ENCODE measurements at places on chromosomes 11 and 22. TPM values are rescaled to one million over a fixed set of nuclear protein-coding genes. Genes with fewer than 3 reads are reported as not detected.

INS gene
- not detected for total RNA-seq

- no peak overlapping the region for H3K4me3 ChIP-seq
- no peaks in the 10 kb centered on the region for H3K36me3 ChIP-seq
- H3K27ac ChIP-seq = peak overlapping the region; percentile 76
- DNase-seq = peak; percentile 85
Measured at GRCh38 chr11:132576706-132577105, 955.6 kb downstream of the OPCML start.

- no peaks in the 10 kb centered on the region for H3K36me3 ChIP-seq
- peak overlapping the region; percentile 11 for H3K27ac ChIP-seq
- DNase-seq = peak; percentile 22
- H3K27me3 ChIP-seq = no peaks in the 10 kb centered on the region
- no peak overlapping the region for H3K4me3 ChIP-seq
Measured at GRCh38 chr11:128544471-128545051, 42.8 kb downstream of the ETS1 start.

IL18 gene
- 10.3 TPM for total RNA-seq

MUC2 gene
- total RNA-seq = 18.2 TPM

- peak overlapping the region; percentile 31 for H3K4me3 ChIP-seq
- DNase-seq = peak; percentile 91
- peak overlapping the region; percentile 91 for H3K27ac ChIP-seq
- H3K36me3 ChIP-seq = no peaks in the 10 kb centered on the region
Measured at GRCh38 chr11:8810540-8811301, 100.3 kb upstream of the AKIP1 start.

DNA sequence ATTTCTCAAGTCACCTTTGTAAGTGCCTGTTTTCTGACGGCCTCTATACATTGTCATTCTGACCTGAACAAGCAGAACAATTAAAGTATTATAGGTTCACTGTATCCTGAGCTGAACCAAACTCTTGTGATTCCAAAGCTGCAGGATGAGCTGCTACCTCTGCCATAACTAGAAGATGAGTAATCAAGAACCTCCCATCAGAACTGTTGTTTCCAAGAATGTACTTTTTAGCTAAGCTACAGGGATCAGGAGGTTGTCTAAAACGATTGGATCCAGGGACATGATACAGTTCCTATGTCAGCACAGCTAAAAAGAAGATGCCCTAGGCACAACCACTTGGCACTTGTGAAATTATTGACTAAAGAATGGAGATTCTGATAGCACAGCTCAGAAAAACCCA, 288.4 kb upstream of the CCDC90B start:
- no peaks in the 10 kb centered on the region for H3K36me3 ChIP-seq
- H3K4me1 ChIP-seq = no peaks in the 10 kb centered on the region
- H3K27ac ChIP-seq = no peak overlapping the region
- H3K27me3 ChIP-seq = no peaks in the 10 kb centered on the region
- H3K4me3 ChIP-seq = no peak overlapping the region
- no peak for DNase-seq
